ENCODE measurements at places on chromosomes 12 and 14.

DNA sequence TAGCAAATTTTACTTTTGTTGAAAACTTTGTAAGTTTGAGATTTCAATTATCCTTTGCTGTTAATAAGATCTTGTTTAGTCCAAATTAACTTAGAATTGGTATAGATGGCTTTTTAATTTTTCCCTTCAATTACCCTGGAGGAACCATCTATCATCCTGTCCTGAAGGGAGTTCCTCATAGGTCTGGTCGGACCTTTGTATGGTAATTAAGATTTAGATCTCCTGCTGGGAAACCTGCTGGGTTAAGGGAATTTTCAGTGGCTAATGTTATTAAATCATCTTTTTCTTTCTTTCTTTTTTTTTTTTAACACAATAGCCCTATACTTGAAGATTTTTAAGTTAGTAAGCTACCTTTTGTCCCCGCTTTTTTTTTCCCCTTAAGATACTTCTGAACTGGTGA lies 63.0 kb upstream of the PRMT8 start:
- no peak for DNase-seq

GRCh38 chr12:100741084-100741711 lies 53.4 kb upstream of the ANO4 start:
- DNase-seq, result peak; percentile 28

DNA sequence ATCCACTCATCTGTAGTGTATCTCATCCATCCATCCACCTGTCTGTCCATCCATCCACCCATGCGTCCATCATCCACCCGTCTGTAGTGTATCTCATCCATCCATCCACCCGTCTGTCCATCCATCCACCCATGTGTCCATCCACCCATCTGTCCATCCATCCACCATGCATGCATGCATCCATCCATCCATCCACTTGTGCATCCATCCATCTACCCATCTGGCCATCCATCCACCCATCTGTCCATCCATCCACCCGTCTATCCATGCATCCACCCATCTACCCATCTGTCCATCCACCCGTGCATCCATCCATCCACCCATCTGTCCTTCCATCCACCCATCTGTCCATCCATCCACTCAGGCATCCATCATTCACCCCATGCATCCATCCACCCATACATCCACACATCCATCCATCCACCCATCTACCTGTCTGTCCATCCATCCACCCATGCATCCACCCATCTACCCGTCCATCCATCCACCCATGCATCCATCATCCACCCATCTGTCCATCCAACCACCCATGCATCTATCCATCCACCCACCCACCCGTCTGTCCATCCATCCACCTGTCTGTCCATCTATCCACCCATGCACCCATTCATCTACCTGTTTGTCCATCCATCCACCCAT lies 28.5 kb downstream of the FBRSL1 start:
- no peak for DNase-seq

GRCh38 chr12:113204804-113205203 lies 16.5 kb upstream of the TPCN1 start:
- no peak for DNase-seq

DNA sequence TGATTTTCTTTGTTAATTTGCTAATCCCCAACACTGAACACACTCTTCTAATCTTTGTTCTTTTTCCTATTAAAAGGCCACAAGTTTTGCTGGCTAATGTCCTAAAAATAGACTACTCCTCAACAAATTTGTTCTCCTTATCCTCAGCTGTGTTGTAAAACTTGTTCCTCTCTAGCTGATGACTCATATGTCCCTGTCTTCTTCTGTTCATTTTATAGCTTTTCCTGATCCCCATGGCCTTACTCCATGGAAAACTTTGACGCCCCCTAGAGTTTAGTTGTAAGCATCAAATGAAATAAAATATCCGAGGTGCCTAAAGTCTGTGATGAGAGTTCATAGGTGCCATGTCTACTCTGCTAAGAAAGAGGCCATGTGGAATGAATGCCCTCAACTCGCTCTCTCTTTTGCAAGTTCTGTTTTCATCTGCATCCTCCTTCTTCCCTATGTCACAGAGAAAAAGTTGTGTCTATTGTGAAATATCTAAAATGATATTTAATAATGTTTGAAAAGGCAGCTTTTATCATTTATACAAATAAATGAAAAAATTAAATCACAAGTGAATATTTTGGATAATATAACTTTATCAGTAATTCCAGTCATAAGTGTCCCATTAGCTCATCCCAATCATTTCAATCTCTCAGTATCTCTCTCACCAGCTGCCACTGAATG lies 237.9 kb downstream of the IPO8 start:
- DNase-seq, result no peak

GRCh38 chr12:123056053-123056452 lies 75.6 kb downstream of the ARL6IP4 start:
- DNase-seq, result no peak

DNA sequence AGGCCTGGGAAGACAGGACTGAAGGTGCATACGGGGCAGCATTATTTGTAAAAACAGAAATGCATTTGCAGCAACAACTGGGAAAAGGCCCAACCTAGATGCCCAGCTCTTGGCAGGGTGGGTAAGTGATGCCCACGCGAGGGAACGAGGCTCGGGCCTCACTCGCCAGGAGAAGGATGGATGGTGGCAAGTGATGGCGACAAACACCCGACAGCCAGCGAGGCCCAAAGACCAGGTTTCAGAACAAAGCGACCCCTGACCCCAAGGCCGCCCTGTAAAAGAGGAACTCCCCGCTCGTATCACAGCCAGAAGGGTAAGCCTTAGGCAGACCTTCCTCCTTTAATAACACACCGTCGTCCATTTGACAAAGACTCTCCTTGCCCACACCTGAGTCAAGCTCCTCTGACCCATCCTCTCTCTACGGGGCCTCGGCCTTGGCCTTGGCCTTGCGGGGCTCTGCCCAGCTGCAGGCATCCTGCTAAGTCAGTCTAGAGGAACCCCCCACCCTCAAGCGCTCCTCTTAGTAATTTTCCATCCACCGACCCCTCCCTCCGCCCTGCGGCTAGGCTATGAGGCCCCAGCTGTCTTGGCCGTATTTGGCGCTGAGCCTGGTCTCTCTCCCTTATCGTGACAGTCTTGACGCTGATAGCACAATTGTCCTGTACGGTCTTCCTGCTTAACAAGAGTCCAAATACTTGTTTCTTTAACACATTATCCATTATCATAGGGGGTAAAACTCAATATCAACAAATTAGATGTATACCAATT lies 80.2 kb downstream of the NCOR2 start:
- no peak for DNase-seq

- DNase-seq, result no peak
Measured at GRCh38 chr12:132461526-132461925, 28.4 kb upstream of the FBRSL1 start.

DNA sequence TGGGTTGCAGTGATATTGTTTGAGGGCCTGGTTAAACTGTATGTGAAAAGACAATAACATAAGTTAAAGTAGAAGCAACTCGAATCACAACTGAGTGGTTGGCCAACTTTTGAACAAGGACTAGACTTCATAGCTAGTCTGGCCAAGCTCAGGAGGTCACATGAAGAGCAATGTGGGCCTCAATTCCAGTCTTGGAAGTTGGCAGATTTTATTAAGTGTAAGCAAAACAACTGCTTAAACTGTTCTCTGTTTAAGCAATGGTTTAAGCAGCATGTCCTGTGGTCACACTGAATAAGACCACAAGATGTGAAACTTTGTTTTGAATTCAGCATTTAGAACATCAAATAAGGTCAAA lies 100.4 kb downstream of the TMTC3 start:
- DNase-seq, result no peak

Measured in AML-193 (cell line).